ENCODE measurements at places on chromosomes 4 and X. TPM values are rescaled to one million over a fixed set of nuclear protein-coding genes. Genes with fewer than 3 reads are reported as not detected.

PCDH7 gene
- 35.2 TPM for total RNA-seq

EREG gene
- under 0.01 TPM for total RNA-seq

MOSPD2 gene
- total RNA-seq = 11.1 TPM

FAM133A gene
- 1.2 TPM for total RNA-seq

UGT2A3 gene
- not detected for total RNA-seq
